ENCODE measurements at places on chromosomes 1 and 21. TPM values are rescaled to one million over a fixed set of nuclear protein-coding genes. Genes with fewer than 3 reads are reported as not detected.

CFH gene
- total RNA-seq: 108 TPM

MYOC gene
- 4.2 TPM for total RNA-seq

TMPRSS15 gene
- not detected for total RNA-seq

CHIA gene
- not detected for total RNA-seq

TPTE gene
- total RNA-seq: not detected

FAM177B gene
- not detected for total RNA-seq

CLIC6 gene
- total RNA-seq: 6.2 TPM

GRIK3 gene
- under 0.01 TPM for total RNA-seq

KRTAP19-1 gene
- total RNA-seq: not detected

PAFAH2 gene
- 1.3 TPM for total RNA-seq

FCGR1A gene
- 28.0 TPM for total RNA-seq

MATN1 gene
- 0.85 TPM for total RNA-seq

SEC16B gene
- total RNA-seq: 8.6 TPM

F3 gene
- total RNA-seq: 32.5 TPM

LCE6A gene
- not detected for total RNA-seq

ESPN gene
- total RNA-seq: 2.2 TPM

RNF186 gene
- total RNA-seq: not detected

DIO1 gene
- total RNA-seq: not detected

SAMSN1 gene
- 6.1 TPM for total RNA-seq

DNAJC6 gene
- total RNA-seq: 0.21 TPM

TMEM61 gene
- not detected for total RNA-seq

APOBEC4 gene
- total RNA-seq: not detected

RHBG gene
- not detected for total RNA-seq

MTARC1 gene
- 2.2 TPM for total RNA-seq

CTSS gene
- 32.1 TPM for total RNA-seq

GPR25 gene
- not detected for total RNA-seq

NCAM2 gene
- 7.2 TPM for total RNA-seq

PARS2 gene
- total RNA-seq: 0.43 TPM

PROK1 gene
- total RNA-seq: not detected

TOMM20 gene
- total RNA-seq: 25.3 TPM

KRTAP12-3 gene
- total RNA-seq: not detected

RGL1 gene
- 23.1 TPM for total RNA-seq

OTUD7B gene
- total RNA-seq: 7.1 TPM

C1QC gene
- total RNA-seq: 350 TPM

MRPL24 gene
- 17.0 TPM for total RNA-seq

USH2A gene
- total RNA-seq: not detected

TBX15 gene
- total RNA-seq: 1.8 TPM

KRTAP20-1 gene
- total RNA-seq: not detected

PKN2 gene
- total RNA-seq: 7.3 TPM

PPIAL4G gene
- not detected for total RNA-seq

DISC1 gene
- 16.0 TPM for total RNA-seq

B3GALT2 gene
- total RNA-seq: not detected
